ENCODE measurements at places on chromosomes 16 and 17. TPM values are rescaled to one million over a fixed set of nuclear protein-coding genes. Genes with fewer than 3 reads are reported as not detected.

Gene ERN2
- 199 TPM for total RNA-seq

Gene ATAD5
- total RNA-seq: 2.0 TPM

Gene PLEKHG4
- 7.7 TPM for total RNA-seq

Gene KRTAP9-2
- total RNA-seq: not detected

Gene UTS2R
- not detected for total RNA-seq

Data from left colon (tissue), 2 donors.